NCI-H510A treated with DMSO at 0.1 percent for 48 hours (cell line): ENCODE measurements at places on chromosomes 16 and 17.

GRCh38 chr16:19291475-19291874 is 5.9 kb downstream of the CLEC19A start:
- no peak for DNase-seq

DNA sequence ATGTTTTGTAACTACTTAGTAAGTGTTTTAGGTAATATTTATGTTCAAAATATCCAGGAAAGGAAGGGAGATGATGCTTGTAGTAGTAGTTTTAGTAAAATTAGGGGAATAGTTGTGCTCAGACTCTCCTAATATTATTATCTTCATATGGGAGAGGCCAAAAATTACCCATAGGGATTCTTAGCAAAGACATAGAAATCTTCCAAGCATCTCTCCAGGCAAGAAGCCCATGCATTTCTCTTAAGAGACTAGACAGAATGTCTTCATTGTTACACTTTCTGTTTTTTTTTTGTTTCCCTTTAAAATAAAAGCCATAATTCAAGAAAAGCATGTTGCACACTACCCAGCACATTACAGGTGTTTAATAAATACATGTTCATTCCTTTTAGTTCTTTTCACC is 180.6 kb downstream of the CYB561 start:
- DNase-seq = no peak

DNA sequence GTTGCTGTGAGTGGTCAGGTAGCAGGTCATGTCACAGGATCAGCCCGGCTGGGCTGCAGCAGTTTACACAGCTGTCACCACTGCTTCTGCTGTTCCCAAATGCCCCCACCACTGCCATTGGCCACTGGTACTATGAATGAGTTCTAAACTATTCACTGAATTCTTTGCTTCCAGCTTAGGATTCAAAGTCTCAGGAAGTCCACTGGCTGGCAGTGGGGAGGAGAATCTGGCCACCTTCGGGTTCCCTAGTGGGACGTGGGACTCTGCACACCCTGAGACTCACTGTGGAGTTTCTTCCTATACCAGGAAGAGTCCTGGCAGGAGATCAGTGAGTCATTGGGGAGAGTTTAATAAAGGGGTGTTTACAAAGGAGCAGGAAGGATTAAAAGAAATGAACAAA is 6.9 kb downstream of the MT1X start:
- no peak for DNase-seq

DNA sequence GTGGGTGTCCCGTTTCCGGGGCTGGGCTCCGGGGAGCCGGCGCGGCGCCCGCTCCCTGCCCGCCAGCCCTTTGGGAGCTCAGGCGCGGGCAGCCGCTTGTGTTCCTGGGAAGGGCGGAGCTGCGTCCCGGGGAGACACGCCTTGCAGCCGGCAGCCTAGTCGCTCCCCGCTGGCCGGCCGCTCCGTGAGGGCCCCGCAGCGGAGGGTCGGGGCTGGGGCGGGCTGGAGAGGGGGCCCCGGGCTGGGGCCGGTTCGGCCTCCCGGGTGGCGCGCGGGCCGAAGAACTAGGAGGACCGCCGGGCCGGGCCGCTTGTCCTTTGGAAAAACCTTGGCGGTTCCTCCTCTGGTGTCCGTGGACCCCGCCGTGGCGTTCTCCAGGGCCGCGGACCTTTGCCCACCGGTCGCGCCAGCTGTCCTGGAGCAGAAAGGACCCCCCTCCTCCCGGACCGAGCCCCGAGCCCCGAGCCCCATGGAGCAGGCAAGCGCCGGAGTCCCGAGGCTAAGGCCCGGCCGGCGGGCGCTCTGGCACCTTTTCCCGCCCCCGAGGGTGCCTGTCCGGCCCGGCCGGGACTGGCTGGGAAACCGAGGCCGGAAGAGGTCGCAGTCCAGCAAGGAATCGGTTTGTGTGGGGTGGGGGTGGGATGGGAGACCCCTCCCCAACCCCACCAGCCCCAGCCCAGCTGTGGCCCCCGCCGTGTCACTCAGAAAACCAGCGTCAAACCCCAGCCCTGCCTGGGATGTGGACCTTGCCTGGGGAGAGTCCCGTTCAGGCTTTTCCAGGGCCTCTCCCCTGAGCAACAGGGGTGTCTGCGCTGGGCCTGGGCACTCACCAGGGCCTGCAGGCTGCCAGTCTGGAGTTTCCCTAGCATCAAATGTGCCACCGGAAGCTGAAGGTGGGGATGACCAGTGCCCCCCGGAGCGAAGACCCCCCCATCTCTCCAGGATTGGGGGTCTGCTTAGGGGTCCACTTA is 6.8 kb upstream of the TBC1D3B start:
- DNase-seq = no peak

- DNase-seq = no peak
Measured at GRCh38 chr16:35687781-35688180, 2228.4 kb downstream of the TP53TG3F start.
